Activated T-cell treated with anti-CD3 and anti-CD28 coated beads for 4 hours (primary cell): ENCODE measurements at places on chromosomes 4 and X.

DNA sequence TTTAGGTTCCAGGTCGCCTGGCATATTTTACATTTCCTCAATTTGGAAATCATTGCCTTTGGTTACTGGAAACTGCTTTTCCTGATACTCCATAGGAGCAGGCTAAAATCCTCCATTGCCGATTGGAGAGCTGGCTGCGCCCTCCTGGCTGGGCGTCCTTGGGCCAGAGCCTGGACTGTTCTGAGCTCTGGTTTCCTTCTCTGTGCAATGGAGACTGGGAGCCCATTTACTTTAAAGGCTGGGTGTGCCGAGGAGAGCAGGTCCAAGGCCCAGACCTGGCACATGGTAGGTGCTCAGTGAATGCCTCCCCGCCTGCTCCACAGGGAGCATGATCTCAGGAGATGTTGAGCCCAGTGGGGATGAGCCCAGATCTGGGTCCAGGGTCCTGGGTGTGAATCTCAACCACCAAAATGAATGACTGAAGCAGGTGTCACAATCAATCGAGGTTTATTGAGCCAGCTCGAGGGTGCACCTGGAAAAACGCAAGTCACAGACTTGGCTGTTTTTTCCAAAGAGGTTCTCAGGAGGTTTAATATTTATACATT, 50.0 kb downstream of the EVC start:
- no peak for DNase-seq

DNA sequence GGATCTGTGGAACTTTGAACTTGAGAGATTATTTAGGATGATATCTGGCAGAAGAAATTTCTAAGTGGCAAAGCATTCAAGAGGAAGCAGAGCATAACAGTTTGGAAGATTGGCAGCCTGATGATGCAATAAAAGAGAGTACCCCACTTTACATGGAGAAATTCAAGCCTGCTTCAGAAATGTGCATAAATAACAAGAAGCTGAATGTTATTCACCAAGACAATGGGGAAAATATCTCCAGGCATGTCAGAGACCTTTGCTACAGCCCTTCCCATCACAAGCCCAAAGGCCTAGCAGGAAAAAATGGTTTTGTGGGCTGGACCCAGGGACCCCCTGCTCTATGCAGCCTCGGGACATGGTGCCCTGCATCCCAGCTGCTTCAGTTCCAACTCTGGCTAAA, 420.8 kb downstream of the DTHD1 start:
- DNase-seq, result no peak

DNA sequence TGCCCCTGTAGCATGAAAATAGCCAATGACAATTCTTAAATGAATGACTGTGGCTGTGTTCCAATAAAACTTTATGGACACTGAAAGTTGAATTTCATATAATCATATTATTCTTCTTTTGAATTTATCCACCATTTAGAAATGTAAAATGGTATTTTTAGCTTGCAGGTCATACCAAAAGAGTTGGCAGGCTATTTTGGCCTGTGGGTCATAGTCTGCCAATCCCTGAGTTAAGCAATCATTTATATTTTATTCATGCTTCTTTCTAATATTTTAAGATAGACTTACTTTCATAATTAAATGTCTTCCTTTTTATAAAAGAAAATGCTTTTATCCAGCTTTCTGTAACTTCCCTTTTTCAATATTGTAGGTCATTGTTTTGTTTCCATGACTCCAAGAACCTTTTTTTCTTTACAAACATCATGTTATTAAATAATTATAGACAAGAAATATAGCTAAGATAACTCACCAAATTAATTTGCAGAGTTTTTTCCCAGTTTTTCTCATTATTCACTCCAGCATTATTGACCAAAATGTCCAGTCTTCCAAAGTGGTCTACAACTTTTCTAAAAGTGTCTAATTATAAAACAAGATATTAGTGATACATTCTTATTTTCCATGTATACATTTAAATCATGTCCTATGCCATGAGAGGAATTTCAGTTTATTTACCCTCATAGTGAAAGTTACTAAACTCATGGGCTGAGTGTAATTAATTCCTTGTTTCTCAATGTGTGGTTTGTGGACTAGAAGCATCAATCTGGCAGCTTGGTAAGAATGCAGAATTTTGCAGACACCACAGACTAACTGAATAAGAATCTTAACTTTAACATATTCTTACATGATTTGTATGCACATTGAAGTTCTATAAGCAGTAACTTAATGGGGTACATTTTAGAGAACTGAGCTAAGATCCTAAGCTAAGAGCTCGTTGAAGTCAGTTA, 4.5 kb downstream of the HPGD start:
- DNase-seq, result no peak

GRCh38 chr4:139247700-139248238, 32.3 kb downstream of the MGARP start:
- no peak for DNase-seq
